Left renal pelvis (tissue), 4 donors: ENCODE measurements at places on chromosomes 3 and 15.

DNA sequence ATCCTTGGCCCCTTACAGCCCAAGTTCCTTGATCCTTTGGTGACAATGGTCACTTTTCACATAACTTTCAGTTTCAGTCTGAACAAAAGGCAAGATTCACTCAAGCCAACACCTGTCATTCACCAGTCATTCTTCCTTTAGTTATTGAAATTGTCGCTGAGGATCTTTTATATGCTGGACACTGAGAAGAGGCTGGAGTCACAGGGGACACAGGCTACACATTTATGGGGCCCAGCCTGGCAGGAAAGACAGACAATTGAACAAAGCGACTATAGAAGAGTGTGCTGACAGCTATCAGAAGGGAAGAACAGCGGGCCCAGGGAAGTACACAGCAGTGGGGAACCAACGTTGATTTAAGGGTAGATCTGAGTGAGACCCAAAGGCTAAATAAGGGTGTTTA is 69.8 kb upstream of the PROK2 start:
- no peak for DNase-seq

- no peak for DNase-seq
Measured at GRCh38 chr15:40430271-40430805, 10.4 kb upstream of the BAHD1 start.

DNA sequence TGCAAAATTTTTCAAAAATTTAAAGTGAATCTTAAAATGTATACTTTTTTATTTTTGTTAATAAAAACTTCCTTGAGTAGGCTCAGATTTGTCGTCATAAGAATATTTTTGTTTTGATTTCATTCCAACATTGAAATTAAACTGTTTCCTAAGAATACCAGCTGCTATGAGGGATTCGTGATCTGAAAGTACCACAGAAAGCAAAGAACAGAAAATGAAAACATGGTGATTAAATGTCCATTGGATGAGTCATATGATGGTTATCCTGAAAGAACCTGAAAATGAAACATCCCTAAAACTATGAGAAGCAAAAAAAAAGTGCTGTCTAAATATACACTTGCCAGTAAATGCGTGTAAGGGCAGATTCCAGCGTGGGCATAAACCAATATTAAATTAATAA is 143.8 kb downstream of the GMNC start:
- DNase-seq, result no peak

DNA sequence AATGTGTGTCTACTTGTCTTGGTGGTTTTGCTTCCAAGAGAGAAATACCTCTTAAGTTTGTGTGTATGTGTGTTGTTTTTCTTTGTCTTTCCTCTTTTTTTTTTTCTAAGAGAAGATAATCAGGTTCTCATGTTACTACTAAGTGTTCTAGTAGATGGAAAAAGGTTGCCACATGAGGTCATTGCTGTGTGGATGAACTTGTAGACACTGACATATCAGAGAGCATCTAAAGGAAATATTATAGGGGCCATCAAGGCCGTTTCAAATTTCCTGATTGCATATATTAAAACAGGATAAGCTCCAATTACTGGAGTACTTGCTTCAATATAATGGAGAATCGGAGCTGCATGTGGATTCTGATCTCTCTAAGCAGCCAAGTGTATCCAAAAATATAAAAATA is 747.5 kb downstream of the NR2F2 start:
- DNase-seq, result no peak

- no peak for DNase-seq
Measured at GRCh38 chr3:10616321-10616720, 110.9 kb upstream of the ATP2B2 start.

DNA sequence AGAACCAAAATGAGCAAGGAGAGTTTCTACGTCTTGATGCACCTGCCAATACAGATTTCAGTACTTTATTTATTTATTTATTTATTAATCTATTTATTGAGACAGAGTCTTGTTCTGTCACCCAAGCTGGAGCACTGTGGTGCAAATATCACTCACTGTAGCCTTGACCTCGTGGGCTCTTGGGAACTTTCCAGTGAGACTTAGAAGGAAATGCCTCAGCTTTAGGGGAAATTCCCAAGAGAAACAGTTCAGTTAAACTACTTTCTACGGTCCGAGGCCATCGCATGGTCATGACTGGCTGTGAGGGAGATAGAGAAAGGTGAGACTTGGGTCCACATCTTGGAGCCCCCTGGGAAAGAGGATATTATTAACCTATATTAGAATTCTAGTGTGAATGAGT is 47.0 kb upstream of the HERC1 start:
- DNase-seq, result no peak

GRCh38 chr15:94576889-94577533 is 345.6 kb downstream of the MCTP2 start:
- no peak for DNase-seq

GRCh38 chr3:61761694-61762430 is 200.5 kb downstream of the PTPRG start:
- DNase-seq, result no peak

DNA sequence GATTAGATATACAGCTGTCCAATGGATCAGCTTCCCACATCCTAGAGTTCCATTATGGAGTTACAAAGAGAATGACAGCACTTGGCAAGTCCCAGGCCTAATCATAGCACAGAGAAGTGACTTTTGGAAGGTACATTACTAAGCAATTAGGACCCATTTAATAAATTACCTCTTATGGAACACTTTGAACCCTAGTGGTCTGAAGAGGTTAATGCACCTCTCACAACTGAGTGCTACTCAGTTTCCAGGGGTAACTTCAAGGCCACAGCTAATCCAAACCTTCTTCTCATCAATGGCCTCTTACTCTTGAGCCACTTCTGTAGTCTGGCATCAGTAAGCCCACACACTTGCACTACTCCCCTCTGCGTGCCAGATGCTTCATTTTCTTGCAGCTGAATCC is 34.9 kb upstream of the MEIS2 start:
- DNase-seq, result no peak

GRCh38 chr3:58804914-58805313 is 138.3 kb upstream of the FAM3D start:
- DNase-seq, result no peak

DNA sequence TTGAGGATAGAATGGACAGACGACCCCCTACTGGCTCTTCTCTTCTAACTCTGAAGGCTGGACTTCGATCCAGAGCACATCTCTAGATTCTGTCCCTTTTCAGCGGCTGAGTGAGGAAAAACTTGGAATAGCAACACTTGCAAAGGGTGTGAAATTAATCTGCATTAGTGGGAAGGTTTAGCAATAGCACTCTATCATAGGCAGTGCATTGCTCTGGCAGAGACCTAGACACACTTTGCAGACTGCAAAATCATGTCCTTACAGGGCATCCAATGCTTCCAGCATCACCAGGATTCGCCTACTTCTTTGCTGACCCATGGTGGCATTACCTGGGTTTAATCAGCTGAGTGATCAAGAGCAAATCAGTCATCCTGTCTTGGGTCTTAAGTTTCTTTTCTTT is 43.1 kb downstream of the DAPK2 start:
- DNase-seq, result no peak

DNA sequence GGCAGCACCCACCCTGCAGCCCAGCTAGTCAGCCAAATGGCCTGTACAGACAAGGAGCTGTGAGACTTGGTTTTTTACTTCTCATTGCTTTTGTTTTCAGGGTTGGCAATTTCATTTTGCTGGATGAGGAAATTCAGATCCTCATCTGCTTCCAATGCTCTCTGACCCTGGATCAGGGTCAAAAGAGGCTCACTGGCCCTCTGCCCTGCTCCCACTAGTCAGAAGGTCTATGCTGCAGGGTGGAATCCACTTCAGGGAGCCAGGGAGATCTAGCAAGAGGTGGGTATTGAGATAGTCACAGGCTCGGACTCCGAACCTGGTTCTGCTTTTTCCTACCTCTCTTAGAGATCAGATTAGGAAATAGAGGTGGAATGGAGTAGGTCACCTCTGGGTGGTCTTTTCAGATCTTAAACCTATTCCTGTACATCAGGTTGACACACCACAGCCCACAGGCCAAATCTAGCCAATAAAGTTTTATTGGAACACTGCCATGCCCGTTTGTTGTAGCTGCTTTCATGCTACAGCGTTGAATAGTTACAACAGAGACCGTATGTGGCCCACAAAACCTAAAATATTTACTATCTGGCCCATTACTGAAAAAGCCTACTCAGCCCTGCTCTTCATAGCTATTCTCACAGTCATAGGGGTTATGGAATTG is 26.4 kb upstream of the GLCE start:
- no peak for DNase-seq

GRCh38 chr3:142056656-142057330 is 92.6 kb downstream of the TFDP2 start:
- DNase-seq, result no peak

DNA sequence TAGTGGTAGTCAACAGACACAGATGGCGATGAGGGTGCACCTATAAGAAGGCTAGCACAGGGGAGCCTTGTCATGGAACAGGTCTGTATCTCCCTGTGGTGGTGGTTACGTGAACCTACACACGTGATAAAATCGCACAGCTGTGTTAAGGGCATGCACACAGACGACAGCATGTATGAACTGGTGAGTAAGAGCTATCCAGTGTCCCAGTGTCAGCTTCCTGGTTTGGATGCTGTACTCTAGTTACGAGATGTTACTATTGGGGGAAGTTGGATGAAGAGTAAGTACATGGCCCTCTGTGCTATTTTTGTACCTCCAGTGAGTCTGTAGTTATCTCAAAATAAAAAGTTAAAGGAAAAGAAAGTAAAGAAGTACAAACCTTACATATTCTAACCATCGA is 38.2 kb downstream of the MTMR10 start:
- DNase-seq, result no peak

DNA sequence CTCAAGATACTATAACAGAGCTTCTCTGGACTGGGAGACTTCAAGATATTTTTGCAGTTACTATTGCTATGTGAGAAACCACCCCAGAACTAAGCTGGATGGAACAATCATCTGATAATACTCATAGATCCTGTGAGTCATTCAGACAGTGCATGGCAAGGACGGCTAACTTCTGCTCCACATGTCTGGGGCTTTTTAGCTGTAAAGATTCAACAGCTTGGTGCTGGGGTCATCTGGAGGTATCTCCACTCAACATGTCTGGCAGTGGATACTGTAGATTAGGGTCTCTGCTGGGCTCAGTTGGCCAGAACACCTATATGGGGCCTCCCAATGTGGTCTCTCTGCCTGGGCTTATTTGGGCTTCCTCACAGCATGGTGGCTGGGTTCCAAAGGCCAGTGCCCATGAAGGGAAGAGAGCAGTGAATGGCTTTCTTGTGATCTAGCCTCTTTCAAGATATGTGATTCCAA is 117.3 kb upstream of the SLC7A14 start:
- DNase-seq, result no peak

DNA sequence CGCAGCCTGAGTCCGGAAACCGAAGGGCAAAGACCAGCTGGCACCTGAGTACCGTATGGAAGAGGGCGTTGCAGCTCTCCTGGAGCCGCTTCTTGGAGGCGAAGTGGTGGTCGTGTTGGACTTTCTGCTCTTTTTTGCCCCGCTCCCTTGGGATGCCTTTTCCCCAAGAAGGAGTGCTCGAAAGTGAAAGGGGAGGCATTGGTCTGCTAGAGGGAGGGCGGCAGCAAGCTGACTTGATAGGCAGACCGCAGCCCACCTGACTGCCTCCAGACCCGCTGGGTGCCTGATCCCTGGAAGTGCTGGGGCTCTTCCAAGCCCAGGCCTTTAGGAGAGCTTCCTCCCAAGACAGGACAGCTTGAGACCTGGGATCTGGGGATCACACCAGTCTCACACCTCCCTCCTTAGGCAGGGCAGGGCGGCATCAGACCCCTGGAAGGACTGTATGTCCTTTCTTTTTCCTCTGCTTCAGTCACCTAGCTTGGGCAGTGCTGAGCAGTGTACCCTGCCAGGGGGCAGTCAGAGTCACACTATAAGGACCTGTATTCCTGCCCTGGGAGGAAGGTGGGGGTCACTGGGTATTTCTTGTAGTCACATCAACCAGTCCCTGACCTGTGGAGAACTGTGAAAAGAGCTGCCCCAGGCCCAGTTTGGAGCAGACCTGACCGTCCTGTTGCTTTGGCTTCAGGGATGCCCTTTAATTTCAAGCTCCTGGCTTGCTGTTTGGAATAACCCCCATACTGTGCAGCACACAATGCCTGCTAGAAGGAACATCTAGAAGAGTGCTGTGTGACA is 2.1 kb downstream of the ACVR2B start:
- DNase-seq, result no peak

DNA sequence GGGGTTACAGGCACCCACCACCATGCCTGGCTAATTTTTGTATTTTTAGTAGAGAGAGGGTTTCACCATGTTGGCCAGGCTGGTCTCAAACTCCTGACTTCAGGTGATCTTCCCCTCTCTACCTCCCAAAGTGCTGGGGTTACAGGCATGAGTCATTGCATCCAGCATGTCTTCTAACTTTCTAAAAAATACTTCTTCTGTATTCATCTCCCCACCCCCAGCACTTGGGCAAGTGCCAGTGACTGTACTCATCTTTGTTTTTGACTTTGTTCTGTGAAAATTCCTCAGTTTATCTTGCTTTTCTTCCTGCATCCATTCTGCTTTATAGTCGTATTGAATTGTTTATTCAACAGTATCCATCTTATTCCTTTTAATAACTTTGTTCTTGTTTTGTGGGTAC is 47.6 kb downstream of the ARIH1 start:
- no peak for DNase-seq

- no peak for DNase-seq
Measured at GRCh38 chr15:52392008-52392687, 96.5 kb upstream of the MYO5C start.

DNA sequence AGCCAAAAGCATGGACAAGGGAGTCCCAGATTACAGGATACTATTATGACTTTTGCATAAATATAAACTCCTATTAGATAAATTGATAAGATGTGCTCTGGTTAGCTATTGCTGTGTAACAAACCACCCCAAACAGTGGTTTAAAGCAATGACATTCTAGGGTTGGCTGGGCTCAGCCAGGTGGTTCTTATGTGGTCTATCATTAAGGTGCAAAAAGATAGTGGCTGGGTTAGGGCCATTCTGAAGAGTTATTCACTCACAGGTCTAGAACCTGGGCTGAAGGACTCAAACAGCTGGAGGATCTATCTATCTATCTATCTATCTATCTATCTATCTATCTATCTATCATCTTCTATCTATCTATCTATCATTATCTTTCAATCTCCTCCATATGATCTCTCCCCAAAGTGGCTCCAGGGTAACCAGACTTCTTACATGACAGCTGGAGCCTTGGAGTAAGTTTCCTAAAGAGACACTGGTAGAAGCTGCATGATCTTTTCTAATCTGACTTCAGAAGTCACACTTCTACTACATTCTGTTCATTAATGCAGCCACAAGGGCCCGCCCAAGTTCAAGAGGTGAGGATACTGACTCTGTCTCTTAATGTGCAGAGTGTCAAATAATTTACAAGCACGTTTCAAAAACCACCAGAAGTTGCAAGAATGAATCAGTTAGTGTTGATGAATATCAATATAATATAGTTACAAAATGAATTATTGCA is 74.9 kb upstream of the XCR1 start:
- DNase-seq, result no peak
